Activated naive CD4-positive, alpha-beta T cell treated with anti-CD3 and anti-CD28 coated beads, Interleukin-2, amount 50 U/mL, for 72 hours (primary cell): ENCODE measurements at places on chromosomes 4 and X. TPM values are rescaled to one million over a fixed set of nuclear protein-coding genes. Genes with fewer than 3 reads are reported as not detected.

GRCh38 chr4:140790765-140791164 is 34.6 kb upstream of the TBC1D9 start:
- DNase-seq = no peak

DNA sequence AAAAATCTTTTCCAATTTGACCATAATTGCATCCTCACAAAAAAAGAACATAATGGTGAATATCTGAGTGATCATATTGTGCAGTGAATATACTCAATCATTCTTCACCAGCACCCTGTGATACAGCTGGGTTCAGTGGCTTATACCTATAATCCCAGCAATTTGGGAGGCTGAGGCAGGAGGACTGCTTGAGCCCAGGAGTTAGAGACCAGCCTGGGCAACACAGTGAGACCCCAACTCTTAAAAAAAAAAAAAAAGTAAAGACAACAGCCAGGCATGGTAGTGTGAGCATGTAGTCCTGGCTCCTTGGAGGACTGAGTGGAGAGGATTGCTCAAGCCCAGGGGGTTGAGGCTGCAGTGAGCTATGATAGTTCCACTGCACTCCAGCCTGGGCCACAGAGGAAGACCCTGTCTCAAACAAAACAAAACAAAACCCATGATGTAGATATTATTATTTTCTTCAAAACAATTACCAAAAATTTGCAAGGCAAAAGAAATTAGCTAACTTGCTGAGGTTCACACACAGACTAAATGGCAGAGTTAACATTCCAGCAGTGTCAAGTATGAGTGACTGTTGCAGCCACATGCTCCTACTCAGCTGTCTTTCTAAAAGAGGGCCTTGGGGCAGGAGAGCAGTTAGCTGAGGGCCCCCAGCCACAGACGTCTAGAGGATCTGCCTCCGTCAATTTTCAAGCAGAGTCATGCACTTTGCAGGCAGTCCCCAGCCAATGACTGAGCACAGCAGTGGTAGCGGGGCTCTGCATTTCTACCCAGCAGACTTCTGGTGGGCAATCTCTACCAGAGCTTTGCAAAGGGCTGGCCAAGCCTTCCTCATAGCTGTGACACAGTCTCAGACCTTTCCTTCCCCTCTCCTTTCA is 33.4 kb downstream of the ADGRA3 start:
- DNase-seq = no peak

Gene EREG
- 0.07 TPM for total RNA-seq

- DNase-seq = no peak
Measured at GRCh38 chr4:176453079-176453478, 133.3 kb downstream of the SPCS3 start.

Gene NAP1L3
- 2.1 TPM for total RNA-seq

GRCh38 chr4:2249526-2250356 is 7.8 kb upstream of the HAUS3 start:
- peak; percentile 45 for DNase-seq

Gene NAP1L2
- 1.6 TPM for total RNA-seq

Gene ZNF827
- total RNA-seq = 20.0 TPM

Gene SORBS2
- not detected for total RNA-seq

Gene CCSER1
- total RNA-seq = not detected

Gene AASDH
- total RNA-seq = 13.8 TPM

- DNase-seq = no peak
Measured at GRCh38 chrX:17411205-17411604, 36.2 kb downstream of the NHS start.

DNA sequence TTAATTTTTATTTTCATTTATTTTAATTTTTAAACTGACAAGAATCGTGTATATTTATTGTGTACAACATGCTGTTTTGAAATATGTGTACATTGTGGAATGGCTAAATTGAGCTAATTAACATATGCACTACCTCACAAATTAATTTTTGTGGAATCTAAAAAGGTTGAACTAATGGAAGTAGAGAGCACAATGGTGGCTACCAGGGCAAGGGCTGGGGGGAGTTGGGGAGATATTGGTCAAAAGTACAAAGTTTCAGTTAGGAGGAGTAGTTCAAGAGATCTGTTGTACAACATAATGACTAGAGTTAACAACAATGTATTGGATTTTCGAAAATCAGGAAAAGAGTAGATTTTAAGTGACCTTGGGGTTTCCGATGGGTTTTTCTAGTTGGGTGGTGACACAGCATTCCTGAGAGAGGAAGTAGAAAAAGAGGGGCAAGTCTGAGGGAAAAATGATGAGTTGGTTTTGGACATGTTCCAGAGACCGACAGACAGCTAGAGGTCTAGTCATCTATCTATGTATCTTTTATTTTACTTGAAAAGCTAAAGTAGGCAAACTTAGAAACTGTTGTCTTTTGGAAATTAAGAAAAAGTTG is 23.2 kb downstream of the APOO start:
- DNase-seq = no peak

DNA sequence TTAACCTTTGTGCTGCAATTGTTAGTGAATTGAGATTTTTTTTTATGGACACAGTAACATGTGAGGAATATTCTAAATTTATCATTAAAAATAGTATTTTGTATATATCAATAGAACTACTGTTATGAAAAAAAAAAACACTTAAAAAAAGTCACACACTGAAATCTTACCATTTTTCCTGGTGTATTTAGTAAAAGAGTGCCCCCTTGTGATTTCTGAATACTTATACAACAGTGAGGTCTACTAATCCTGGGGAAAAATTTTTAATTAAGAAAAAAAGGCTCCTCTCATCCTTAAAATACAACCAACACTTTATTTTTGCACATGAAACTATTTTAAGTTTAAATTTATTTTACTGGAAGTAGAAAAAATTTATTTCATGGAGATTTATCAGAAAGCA is 56.4 kb upstream of the SPOCK3 start:
- no peak for DNase-seq

DNA sequence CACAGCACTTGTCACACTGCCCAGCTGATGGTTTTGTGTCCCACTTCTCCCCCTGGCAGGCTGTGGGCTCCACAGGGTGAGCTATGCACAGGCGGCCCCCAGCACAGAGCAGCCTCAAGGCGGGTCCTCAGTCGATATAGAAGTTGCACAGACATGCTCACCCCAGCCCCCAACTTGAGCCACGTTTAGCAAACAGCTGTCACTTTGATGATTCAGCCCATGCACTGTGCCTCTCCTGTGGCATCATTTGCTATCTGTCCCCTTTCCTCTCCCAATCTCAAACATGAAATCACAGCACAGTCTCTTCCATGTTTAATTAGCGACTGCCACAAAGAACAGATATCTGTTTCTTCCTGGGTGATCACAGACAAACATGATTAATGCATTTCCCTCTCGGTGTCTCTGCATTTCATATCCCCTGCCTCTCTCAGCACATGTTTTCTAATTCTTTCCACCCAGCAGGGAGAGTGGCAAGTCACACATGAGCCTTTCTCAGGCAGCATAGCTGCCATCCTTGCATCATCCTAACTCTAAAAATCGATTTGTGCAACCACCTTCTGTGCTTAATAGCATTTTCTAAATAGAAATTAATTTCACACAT is 204.9 kb downstream of the EVC2 start:
- DNase-seq = no peak

- no peak for DNase-seq
Measured at GRCh38 chr4:10032625-10033024, 11.3 kb upstream of the SLC2A9 start.

Gene NXF2
- not detected for total RNA-seq

Gene NPY2R
- not detected for total RNA-seq

Gene UGT2B15
- total RNA-seq = not detected

Gene HSFX2
- not detected for total RNA-seq
